ENCODE measurements at places on chromosomes 12 and 14.

DNA sequence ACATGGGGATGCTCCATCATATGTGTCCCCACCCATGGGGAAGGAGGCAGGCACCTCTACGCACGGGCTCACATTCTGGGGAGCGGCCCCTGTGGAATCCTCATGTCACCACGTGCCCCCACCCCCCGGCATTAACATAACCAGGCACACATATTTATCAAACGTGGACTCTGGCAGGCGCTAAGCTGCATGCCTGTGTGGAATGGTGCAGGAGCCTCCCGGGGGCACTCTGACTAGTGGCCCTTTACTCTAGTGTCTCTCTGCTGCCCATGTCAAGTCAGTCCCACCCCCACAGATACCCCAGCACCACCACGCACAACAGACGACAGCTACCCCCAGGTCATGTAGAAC lies 66.1 kb downstream of the CCDC88C start:
- no peak for DNase-seq

DNA sequence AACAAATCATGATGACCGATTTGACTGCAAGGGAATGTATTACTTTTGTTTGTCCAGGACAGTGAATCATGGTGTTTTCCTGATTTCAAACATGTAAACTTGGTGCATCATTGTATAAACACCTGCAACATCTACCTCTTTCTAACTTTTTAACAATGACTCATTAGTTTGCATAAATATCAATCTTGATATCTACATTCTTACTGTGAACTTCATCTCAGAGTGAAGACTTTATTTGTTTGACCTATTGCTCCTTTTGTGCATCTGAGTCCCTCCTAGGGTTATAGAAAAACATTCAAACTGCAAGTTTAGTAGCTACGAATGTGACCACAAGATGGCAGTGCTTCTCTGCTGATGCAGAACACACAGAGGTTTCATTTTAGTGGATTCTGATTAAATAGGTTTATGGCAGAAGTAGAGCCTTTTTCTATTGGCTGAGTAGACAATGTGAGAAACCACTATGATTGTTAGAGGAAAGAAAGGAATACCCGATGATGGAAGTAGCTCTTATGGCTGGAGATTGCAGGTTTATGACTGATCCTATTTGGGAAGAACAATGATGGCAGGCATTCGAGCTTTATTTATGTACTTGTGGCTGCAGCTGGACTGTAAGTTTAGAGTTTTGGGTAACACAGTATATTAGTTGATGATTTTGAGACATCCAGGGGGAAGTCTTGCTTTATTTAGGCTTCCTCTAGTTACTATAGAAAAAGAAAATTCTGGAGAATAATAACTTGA lies 244.2 kb upstream of the OR4E1 start:
- DNase-seq = peak; percentile 34

DNA sequence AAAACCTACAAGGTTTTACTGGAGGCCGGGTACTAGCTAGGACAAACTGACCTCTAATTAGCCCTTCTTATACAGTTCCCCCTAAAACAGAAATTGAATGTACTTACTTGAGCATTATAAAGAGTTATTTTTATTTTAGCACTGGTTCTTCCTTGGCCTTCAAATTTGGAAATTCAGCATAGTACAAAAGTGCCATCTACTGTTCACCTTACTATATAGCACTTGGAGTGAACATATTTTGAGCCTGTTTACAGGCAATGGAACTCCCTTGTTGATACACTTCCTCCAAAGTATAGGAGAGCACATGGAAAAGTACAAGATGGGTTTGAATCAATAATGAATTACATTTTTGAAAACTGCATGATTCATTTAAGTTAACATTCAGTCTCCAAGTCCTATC lies 3.9 kb upstream of the POC1B start:
- DNase-seq = peak; percentile 47

DNA sequence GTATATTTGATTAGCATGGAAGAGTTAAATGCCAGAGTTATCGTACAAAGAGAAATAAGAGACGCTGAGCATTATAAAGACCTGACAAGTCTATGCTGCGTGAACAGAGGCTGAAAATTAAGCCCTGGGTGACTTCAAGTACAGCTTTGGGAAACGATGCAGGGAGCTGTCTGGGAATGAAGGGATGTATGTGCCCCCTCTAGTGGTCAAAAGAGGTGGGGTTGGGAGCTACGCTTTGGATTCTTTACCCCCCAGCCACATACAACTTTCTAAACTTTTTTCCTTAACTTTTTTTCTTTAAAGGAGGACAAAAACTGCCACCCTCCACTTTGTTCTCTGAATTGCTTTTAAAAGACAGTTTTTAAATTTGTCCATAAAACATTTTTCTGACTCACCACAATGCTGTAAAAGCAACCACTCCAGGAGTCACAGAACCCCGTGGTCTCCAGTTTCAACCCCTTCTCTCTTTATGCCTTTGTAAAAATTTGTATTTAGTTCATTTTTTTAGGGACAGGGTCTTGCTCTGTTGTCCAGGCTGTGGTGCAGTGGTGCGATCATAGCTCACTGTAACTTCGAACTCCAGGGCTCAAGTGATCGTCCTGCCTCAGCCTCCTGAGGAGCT lies 59.4 kb downstream of the ZNF664 start:
- peak; percentile 75 for DNase-seq

- DNase-seq = no peak
Observed at GRCh38 chr14:54942913-54943312, 40.3 kb upstream of the GCH1 start.
